ENCODE measurements at places on chromosomes 5 and 9. TPM values are rescaled to one million over a fixed set of nuclear protein-coding genes. Genes with fewer than 3 reads are reported as not detected.

Gene TLX3
- total RNA-seq = not detected

Gene NMUR2
- total RNA-seq = not detected

Gene IL4
- total RNA-seq = not detected

Gene CFAP77
- 0.63 TPM for total RNA-seq

Gene ARID3C
- total RNA-seq = not detected

GRCh38 chr9:137194388-137194787 is 5.9 kb downstream of the SSNA1 start:
- DNase-seq = no peak

DNA sequence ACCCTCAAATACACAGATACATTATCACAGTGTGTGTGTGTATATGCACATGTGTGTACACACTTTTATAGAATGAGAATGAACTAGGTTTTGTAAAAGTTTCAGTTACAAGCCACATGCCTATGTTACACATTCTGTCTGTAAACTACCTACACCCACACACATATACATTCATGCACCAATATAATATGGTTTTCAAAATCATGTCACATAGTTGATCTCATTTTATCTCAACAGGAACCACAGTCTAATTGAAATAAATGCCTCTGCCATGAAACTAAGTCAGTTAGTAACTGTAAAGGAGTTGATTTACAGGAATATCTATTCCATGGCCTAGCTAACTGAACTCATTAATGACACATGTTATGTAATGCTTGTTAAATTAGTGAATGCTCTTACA is 646.6 kb downstream of the PDE4D start:
- no peak for DNase-seq

DNA sequence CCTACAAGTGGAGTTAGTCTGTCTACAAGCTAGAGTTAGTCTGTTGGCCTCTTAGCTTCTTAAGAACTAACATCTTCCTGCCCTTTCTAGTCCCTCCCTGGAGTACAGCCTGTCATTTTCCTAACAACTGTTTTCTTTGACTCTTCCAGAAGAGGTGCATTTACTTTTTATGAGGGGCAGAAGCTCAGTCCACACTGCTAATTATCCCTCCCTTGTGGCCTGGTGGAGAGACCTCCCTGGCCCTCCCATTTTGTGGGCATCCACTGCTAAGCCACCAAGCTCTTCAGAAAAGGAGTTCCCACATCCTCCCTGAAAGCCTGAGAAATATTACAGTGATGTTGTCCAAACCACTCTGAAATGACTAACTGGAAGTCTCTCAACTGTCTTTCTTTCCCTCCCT is 8.0 kb downstream of the MAP1B start:
- DNase-seq = no peak

GRCh38 chr9:34686732-34687131 is 4.3 kb downstream of the CCL19 start:
- DNase-seq = peak; percentile 2

GRCh38 chr5:39189292-39189955 is 29.9 kb downstream of the FYB1 start:
- DNase-seq = no peak

DNA sequence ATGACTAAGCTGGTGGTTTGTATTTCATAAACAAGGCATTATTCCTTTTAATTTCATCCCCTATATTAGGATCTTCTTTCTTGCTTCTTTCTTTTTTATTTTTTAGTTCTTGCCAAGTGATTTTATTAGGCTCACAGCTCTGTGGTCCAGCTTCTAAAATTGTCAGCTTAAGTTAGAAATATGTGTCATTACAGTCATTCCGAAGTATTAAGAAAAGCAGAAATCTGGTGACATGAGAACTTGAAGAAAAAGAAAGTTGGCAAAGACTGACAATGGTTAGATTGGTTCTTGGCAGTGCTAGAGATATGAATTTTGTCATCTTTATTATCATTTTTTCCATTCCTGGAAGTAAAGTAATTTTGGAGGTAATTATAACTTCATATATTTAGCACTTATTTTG is 166.5 kb upstream of the PRR16 start:
- no peak for DNase-seq

DNA sequence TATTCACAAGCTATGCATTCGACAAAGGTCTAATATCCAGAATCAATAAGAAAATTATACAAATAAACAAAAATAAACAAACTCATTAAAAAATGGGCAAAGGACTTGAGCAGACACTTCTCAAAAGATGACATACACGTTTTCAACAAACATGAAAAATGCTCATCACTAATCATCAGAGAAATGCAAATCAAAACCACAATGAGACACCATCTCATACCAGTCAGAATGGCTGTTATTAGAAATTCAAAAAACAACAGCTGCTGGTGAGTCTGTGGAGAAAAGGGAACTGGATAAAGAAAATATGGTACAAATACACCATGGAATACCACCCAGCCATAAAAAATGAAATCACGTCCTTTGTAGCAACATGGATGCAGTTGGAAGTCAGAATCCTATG is 45.1 kb upstream of the PUM3 start:
- DNase-seq = no peak

GRCh38 chr9:113645978-113646253 is 182.4 kb downstream of the RGS3 start:
- DNase-seq = peak; percentile 24

DNA sequence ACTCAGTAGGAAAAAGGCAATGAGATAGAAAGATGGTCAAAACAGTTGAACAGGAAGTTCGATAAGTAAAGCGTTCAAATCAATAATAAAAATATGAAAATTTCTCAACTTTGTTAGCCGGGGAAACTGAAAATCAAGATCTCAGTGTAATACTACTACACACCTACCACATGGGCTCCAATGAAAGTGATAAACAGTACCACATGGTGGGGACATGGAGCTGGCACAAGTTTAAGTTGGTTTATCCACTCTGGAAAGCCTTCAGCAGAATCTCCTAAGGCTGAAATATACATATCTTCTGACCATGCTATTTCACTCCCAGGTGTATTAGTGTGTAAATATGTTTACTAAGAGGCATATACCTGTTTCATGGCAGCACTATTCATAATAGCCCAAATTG is 126.8 kb downstream of the NXNL2 start:
- no peak for DNase-seq

GRCh38 chr5:56607551-56607950 is 207.8 kb upstream of the MAP3K1 start:
- DNase-seq = no peak

DNA sequence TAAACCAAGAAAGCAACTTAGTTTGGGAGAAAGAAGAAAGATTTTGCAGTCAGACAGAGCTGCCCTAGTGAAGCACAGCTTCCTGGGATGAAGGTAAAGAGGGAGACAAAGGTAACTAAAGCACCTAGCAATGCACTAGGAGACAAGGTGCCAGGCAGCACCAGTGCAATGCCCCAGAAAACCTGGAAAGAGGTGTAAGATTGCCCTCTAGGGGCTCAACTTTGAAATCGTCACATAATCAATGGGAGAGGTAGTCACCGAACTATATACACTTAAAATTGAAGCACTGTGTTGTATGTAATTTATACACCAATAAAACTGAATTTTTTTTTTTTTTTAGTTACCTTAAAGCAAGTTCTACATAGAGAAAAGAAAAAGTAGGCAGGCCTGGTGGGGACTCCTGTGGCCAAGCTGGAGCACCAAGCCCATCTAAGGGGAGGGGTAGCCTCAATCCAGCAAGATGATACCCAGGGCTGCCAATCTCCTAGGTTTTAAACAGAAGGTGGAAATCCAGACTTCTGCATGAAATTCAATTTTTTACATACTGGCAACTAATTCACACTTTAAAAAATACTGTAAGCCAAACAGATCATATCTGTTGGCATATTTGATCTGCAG is 48.2 kb downstream of the CDK5RAP2 start:
- DNase-seq = no peak

DNA sequence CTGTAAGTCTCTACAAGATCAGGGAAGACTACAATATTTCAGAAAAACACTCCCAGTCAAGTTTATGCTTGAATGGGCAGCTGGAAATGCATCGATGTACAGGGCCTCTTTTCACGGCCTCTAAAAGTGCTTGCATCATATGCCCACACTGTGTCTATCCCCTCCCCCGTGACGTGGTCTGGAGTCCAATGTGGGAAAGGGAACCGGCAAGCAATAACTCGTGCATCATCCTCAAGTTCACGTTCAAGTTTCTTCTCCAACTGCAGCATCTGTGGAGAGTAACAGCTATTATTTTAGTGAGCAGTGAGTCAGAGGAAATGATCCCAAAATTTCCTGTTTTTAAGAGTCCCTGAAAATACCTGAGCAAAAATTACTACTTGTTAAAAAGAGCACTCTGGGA is 22.3 kb downstream of the ATPSCKMT start:
- no peak for DNase-seq

- DNase-seq = no peak
Measured at GRCh38 chr5:103562453-103563157, at the start of gene NUDT12. Gene NUDT12, minus strand, starts transcription at chr5:103562789. Its CDS starts 2,541 bp downstream, at chr5:103560248.

- DNase-seq = no peak
Measured at GRCh38 chr9:19481121-19481870, 72.5 kb downstream of the ACER2 start.

- DNase-seq = no peak
Measured at GRCh38 chr5:171421331-171422262, 2.1 kb downstream of the FGF18 start.

GRCh38 chr5:62742207-62742606 is 163.6 kb downstream of the LRRC70 start:
- no peak for DNase-seq

- no peak for DNase-seq
Measured at GRCh38 chr5:72130351-72130761, 23.1 kb downstream of the MAP1B start.

GRCh38 chr5:21219251-21219650 is 1231.3 kb upstream of the CDH18 start:
- no peak for DNase-seq

DNA sequence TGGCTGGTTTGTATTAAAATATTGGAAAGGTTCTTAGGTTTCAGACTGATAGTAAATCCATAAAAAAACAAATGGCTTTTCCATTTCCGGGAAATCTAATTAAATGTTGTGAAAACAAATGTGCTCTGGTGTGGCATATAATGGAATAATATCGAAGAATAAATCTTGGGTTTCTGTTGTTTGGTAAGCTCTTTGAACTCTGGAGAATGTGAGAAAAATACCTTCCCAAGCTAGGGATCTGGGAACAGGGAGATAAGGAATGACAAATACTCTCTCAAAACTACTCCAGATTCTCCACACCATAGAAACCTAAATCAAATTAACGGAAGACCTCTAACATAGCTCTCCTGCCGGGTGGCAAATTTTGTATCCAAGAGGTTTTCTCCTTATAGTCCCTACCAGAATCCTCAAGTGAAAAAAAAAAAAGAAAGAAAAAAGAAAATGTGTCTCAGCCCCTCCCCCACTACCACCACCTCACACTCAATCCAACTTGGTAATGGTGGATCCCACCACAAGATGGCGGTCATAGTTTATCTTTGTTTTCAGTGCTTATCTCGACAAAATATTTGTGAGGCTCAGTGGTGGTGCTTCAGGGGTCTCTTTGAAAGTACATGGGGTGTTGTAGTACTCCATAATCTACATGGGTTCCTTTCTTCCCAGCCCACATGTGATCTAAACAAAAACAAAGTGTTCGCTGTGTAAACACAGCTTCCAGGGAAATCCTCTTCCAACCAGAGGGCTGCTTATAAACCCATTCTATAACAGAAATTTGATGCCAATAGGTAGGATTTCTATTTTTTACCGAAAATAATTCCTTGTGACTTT is 54.5 kb upstream of the FST start:
- DNase-seq = no peak

GRCh38 chr5:92687821-92688722 is 892.9 kb downstream of the NR2F1-AS1 start:
- no peak for DNase-seq

GRCh38 chr9:127123064-127123890 is 842 bp upstream of the ANGPTL2 start:
- no peak for DNase-seq

- DNase-seq = no peak
Measured at GRCh38 chr5:124079062-124079461, 567.1 kb downstream of the CSNK1G3 start.

Data from chondrocyte (in vitro differentiated cells).